ENCODE measurements at places on chromosomes 3 and 15. TPM values are rescaled to one million over a fixed set of nuclear protein-coding genes. Genes with fewer than 3 reads are reported as not detected.

ATP13A5 gene
- total RNA-seq: not detected

IQCH gene
- 1.9 TPM for total RNA-seq

SUCNR1 gene
- total RNA-seq: not detected

WWTR1 gene
- total RNA-seq: 0.56 TPM

RYR3 gene
- 1.7 TPM for total RNA-seq

Data from naive thymus-derived CD4-positive, alpha-beta T cell (primary cell).